ENCODE measurements at places on chromosomes 5 and 9.

DNA sequence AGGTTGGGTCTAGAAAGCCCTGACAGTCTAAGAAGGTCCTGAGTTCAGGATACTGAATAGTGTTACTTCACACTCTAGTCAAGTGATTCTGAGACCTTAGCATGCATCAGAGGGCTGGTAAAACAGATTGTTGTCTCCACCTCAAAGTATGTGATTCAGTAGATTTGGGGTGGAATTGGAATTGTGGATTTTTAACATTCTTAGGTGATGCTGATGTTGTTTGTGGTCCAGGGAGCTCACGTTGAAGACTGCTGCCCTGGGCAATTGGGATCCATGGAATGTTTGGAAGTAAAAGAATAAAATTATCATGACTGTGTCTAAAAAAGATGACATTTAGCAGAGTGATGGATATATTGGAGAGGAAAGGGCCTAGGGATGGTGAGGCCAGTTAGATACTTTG lies 75.6 kb downstream of the VCAN start:
- DNase-seq, result no peak

DNA sequence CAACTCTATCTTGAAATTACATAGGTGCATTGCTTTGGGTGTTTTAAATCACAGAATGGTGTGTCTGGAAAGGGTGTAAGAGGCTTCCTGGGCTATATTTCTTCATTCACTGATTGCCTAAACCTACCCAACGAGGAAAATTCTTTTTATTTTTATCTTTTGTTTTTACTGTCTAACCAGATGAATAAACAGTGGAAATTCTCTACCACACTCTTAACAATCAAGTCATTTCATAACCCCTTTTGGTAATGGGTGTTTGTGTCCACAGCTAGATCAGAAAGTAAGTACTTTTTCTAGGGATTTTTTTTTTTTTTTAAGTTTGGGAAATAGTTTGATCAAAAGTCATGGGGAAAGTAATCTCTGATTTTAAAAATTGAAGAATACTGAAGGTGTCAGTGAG lies 27.6 kb upstream of the C5orf47 start:
- DNase-seq, result no peak

- DNase-seq, result no peak
These were observed 515.6 kb upstream of the ST8SIA4 start for GRCh38 chr5:101418713-101419118.

DNA sequence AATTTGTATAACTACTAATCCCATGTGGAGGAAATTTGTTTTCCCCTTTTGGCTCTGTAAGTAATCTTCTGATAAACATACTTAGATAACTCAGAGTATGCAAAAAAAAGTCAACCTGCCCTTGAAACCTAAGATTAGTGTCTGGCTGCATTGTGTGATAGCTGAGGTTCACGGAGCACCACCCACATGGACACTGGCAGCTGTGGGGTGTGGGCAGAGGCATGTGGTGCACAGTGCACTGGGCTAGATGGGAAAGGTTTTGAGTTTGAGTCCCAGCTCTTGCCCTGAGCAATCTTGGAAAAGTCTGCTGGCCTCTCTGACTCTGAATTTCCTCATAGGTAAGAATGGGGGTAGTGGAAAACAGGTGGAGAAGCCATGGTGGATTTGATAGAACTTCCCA lies 75.1 kb downstream of the PLCXD3 start:
- no peak for DNase-seq

DNA sequence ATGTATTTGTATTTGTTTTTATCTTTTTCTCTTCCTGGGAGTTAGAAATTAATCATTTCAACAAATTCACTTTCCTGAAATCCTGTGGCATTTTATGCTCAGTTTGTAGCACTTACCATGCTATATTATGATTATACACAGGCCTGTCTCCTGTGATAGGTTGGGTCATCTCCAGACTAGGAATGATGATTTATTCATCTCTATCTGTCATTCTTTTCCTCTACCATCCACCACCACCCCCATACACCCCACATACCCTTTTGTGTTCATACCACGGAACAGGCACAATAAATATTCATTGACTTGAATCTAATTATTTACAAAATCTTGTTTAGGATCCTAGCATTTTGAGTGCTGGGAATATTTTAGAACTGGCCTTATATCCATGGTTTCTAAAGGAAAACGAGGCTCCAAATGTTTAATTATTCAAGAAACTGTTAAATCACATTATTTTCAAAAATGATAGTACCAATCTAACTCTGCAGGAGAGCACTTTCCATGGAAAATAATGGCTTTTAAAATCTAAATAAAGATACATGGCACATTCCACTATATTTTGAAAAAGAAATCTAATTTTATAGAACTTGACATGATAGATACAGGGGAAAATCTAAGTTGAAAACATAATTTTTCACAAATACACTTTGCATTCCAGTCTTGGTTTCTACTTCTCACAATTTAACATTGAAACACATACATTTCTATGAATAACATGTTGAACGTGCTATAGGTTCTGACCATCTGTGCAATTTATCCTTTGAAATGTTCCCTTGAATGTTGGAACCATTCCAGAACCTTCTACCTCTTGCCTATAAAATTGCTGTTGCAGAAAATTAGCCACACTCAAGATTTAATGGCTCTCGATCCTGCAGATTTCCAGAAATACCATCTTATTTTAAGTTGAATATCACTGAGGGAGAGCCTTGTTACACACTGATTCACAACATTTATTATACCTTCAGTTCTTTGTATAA lies 89.3 kb downstream of the STARD4 start:
- DNase-seq, result no peak

DNA sequence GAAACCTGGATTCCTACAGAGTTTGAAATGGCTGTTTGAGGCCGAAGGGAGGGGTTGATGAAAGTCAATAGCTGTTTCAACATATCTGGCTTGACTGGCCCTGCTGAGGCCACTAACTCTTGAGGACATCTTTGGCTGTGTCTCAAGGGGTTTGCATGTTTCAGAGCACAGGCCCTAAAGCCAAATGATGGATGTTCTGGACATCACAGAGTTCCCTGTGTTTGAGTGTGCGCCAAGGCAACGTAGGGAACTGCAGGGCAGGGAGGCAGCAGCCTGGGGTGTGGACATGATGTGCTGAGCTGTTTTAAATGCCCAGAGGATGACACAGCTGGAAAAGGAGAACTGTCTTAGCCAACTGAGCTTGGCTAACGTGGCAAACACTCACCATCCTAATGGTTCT lies 89.6 kb downstream of the RAPGEF1 start:
- no peak for DNase-seq

DNA sequence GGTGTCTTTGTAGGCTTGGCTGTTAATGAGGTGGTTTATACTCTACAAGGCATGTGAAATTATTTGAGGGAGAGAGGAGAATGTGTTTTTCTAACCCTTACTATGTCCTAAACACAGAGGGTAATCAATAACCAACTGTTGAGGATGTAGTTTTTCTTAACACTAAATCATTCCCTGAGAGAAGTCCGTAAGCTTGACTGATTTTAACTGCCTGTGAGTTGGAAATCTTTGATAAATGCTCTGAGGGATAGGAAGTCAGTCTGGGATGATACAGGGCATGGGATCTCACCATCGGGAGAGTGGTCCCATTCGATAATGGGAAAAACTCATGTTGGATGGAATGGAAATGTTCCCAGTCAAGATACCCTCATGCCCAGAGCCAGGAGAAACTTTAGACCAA lies 249.6 kb downstream of the PDZD2 start:
- DNase-seq, result no peak

DNA sequence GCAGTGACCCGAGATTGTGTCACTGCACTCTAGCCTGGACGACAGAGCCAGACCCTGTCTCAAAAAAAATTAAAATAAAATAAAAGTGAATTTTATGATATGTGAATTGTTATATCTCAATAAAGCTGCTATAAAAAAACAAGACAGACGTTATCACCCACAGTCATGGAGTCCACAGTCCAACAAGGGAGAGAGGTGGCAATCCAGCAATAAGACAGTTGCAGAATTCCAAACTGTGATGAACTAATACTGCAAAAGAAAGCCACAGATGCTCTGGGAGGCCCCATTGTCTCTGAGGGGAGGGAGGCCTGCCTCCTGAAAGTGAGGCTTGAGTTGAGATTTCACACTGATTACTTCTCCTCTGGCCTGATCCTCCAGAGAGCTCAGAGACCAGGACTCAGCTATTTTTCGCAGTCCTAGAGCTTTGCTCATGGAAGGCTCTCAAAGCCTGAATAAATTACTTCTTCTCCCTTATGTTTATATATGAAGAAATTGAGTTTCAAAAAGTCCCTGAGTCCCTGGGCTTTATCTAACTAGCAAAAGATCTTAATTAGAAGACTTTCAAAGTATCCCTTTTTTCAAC lies 28.0 kb downstream of the CCNJL start:
- DNase-seq, result no peak

DNA sequence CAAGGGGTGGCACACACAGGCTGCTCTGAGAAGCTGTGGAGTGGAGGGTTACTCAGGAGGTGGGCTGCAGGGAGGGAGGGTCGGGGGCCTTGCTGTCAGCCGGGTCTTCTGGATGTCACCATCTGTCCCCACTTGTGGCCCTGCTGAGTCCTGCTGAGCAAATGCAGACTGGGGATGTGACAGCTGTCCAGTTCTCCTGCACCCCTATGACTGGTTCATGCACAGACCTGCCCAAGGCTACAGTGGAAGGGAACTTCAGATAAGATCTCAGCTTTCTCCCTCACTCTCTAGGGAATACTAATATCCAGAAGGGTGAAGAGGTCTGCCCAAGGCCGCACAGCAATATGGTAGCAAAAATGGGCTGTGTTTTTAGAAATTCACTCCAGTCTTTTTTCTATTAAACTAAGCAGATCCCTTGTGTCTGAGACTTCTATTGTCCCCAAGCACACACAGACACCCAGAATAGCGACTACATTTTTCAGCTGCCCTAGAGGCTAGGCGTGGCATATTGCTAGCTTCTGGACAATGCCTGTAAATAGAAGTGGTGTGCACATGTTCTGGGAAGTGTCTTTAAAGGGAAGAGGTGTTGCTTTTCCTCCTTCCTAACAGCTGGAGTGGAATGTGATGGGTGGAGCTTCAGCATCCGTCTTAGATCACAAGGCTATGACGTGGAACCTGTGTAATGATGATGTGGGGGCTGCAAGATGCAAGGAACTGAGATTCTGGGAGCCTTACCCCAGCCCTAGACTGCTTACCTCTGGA lies 51.1 kb upstream of the TBC1D2 start:
- DNase-seq, result no peak

DNA sequence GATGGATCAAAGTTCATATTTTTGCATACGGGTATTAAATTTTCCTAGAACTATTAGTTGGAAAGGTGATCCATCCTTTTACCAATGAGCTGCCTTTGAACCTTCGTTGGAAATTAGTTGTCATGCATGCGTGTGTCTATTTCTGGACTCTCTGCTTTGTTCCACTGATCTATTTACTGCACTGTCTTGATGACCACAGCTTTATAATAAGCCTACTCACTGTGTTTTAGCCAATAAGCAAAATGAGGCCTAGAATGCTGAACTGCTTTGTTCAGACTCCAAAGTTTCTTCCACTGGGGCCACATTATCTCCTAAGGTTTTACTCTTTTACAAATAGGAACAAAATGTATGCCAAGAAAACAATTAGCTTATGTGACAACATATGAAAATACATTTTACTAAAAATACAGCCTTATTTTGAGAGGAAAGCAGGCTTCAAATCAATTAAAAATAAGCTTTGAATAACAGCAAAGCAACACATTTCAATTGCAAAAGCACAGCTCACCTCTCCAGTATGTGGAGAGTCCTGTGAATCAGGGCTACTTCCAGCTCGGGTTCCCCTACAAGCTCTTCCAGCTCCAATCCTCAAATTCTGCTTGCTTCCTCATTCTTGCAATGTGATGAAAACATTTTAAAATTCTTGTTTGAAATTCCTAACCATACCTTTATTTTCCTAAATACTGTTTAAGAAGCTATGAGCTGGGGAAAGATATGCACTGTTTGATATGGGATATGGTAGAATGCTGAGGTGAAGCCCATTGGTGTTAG lies 72.0 kb downstream of the RETREG1 start:
- DNase-seq, result no peak

DNA sequence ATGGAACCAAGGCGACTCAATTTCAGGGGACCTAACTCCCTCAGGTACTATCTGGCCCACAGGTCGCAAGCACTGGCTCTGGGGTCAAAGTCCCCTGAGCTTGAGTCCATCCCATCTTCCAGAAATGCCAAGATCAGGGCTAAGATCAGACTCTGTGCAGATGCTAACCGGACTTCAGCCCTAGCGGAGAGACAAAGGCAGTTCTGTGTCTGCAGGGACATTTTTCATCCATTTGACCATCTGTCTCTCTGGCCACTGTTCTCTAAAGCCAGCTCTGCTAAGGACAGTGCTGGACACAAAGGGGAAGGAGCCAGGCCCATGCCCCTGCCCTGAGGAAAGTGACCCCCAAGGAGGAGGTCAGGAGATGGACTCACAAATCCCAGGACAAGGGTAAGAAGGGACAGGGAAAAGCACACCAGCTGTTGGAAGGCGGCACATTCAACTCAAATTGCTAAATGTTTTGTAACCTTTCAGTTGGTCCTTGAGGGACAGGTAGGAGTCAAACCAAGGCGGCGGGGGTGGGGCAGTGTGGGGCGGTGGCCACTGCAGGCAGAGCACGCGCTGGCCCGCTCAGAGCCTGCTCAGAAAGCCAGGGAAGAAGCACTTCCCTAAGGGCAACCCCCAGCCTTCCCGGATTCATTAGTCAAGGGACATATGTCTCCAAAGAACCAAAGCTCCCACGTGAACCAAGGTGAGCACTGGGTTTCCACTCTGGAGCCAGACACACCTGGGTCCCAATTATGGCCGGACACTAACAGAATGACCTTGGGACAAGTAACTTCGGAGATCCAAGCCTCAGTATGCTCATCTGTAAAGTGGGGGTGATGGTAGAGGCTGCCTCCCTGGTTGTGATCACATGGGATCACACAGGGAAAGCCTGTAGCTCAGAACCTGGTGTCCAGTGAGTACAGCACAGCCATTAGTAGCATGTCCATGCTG lies 42.8 kb downstream of the STK10 start:
- DNase-seq, result no peak

DNA sequence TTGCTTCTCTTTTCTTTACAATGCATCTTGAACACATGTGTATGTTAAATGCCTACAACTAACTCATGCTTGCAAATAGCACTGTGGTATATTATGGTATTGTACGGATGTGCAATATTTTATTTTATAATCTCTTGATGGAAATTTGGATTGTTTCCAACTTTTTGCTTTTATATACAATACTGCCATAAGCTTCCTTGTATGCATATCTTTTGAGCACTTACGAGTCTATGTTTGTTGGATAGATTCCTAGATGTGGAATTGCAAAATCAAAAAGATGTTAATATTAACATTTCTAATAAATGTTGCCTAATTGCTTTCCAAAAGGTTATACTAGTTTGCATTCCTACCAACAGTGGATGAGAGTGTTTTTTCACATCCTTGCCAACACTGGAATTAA lies 3.4 kb upstream of the GALNT12 start:
- DNase-seq, result no peak

DNA sequence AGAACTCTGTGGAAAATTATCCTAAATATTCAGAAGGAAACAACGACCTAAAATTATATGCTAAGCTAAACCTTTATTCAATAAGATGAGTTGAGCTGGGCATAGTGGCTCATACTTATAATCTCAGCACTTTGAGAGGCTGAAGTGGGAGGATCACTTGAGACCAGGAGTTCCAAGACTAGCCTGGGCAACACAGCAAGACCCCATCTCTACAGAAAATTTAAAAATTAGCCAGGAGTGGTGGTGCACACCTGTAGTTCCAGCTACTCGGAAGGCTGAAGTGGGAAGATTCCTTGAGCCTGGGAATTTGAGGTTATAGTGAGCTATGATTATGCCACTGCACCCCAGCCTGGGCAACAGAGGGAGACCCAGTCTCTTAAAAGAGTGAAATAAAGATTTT lies 51.6 kb downstream of the DCAF10 start:
- DNase-seq, result no peak
